ENCODE measurements at places on chromosomes 5 and 9. TPM values are rescaled to one million over a fixed set of nuclear protein-coding genes. Genes with fewer than 3 reads are reported as not detected.

Gene FAM169A
- 8.8 TPM for total RNA-seq

Gene IL5
- total RNA-seq = not detected

Gene STPG3
- total RNA-seq = not detected

Gene KIAA1958
- 3.2 TPM for total RNA-seq

Gene EQTN
- not detected for total RNA-seq
